NCI-H1436 (cell line): ENCODE measurements at places on chromosomes 12 and 14.

GRCh38 chr12:52552055-52552454 lies 890 bp downstream of the KRT71 start:
- no peak for DNase-seq

- no peak for DNase-seq
Measured at GRCh38 chr12:49133014-49133413, 1.8 kb upstream of the TUBA1B start.

DNA sequence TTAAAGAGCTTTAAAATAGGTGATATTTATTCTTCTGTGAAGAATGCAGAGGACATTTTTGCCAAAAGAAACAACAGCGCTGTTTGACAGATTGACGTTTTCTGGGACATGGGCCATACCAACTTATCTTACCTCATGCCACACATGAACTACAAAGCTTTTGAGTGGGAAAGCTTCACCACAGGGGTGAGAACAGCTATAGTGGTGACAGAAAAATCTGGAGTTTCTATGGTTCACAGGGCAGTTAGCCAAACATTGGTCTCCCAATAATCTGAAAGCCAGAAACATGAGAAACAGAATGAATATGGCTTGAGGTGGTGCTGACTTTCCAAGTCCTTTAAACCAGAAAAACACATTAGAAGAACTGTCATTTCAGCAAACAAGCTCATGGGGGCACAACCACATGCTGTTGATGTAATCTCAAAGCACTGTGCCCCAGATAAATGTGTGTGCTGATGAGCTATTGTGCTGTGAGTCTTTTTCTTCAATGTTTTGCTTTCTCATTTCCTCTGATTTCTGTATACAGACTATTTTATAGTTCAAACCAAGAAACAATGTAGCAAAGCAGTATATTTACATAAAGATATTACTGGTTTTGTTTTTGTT lies 905.4 kb downstream of the SLC16A7 start:
- DNase-seq = no peak

- DNase-seq = no peak
Measured at GRCh38 chr14:97432586-97432985, 635.4 kb downstream of the VRK1 start.

- no peak for DNase-seq
Measured at GRCh38 chr12:93827179-93827578, 150.0 kb downstream of the CRADD start.

GRCh38 chr12:76422154-76422542 lies 73.9 kb upstream of the BBS10 start:
- DNase-seq = no peak

GRCh38 chr14:75604979-75605851 lies 26.8 kb downstream of the FLVCR2 start:
- no peak for DNase-seq

DNA sequence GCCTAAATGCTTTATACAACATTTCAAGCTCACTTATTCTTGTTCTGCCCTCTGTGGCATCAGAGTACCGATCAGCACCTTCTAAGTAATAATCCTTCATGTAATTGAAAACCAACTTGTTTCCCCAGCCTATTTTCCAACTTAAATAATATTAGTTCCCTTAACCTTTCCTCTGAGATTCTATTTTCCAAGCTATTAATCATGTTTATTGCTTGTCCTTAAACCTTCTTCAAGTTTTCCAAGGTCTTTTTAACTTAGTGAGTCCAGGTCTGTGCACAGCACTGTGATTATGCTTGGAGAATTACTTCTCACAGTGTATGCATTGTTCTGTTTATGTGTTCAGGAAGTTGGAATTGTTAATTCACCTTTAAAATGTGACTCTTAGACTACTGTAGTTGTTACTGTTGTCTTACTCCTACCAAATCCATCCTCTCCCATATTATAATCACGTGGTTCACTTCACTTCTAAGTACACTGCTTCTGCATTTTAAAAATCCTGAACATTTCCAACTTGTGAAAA lies 1039.3 kb upstream of the FOXG1 start:
- no peak for DNase-seq

DNA sequence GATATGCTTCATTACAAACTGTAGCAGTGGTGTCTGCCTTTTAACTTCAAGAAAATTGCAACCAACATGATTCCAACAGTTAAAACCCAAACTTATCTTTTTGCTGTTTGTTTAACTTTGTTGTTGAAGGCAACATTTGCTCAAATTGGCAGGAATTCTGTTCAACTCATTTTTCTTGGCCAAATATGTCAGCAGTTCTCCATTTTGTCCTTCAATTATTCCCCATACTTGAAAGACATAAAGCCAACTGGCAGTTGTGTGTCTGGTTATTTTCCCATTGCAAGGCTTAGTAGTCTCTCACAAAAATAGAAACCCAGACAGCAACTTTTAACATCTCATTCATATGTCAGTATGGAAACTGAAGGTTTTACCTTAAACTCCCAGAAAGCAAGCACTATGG lies 146.3 kb downstream of the LRIG3 start:
- no peak for DNase-seq

- no peak for DNase-seq
Measured at GRCh38 chr12:122966743-122967550, 684 bp upstream of the ABCB9 start.

DNA sequence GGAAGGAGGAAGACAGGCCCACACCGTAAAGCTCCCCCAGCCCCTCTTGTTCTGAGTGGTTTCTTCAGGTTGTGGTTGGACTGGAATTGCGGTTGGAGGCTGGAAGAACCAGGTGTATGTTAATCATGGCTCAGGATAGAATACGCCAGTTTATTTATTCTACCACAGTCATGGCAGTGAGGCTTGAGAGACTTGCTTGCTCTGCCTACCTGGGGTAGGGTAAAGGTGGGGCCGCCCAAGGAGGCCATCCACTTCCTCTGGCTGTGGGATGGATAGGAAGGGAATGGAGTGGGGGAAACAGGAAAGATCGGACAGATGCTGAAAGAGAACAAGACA lies 8.1 kb downstream of the SHMT2 start:
- DNase-seq = no peak

GRCh38 chr12:48969160-48969771 lies 2.3 kb downstream of the WNT10B start:
- no peak for DNase-seq

GRCh38 chr14:105859717-105860614 lies 333.6 kb downstream of the TMEM121 start:
- no peak for DNase-seq

DNA sequence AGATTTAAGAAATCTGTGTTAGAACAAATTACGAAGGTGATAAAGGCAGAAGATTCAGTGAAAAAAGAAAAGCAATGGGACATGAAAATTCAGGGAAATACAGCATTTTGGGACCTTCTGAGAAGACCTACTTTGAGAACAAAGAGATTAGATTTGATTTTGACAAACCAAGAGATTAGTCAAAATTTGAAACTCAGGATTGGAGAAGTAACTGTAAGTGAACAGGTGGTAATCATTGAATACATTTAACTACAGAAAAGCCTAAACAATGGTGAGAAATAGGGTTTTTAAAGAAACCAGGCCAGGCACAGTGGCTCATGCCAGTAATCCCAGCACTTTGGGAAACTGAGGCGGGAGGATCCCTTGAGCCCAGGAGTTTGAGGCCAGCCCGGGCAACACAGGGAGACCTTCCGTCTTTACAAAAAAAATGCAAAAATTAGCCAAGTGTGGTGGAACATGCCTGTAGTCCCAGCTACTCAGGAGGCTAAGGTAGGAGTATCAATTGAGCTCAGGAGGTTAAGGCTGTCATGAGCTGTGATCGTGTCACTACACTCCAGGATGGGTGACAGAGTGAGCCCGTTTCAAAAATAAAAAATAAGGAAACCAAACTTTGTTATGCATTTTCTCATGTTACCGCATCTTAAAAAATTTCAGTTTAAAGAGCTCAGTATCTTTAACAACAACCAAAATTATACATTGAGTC lies 8.9 kb upstream of the SAV1 start:
- no peak for DNase-seq

GRCh38 chr12:49642370-49642802 lies 19.0 kb downstream of the PRPF40B start:
- DNase-seq = no peak

- no peak for DNase-seq
Measured at GRCh38 chr12:47012552-47012951, 66.9 kb upstream of the PCED1B start.

GRCh38 chr14:72904840-72905561 lies 11.1 kb upstream of the DPF3 start:
- peak; percentile 41 for DNase-seq

GRCh38 chr12:118346895-118347294 lies 25.8 kb downstream of the TAOK3 start:
- DNase-seq = no peak

DNA sequence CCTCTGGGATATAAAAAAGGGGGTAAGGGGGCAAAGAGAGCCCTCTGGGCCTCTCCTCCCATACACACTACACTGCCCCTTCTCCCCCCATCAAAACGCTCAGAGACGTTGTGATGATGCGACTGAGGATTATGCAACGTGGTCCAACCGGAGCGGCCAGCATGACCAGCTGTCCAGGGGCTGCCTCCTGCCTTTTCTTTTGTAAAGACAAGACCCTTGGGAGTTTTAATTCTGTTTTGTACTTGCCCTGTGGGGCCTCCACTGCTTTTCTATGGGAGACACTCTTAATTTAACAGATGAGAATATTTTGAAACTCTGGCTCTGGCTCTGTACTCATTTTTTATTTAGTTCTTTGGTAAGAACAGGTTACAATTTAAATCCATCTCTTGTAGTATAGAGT lies 7.2 kb downstream of the MBD6 start:
- no peak for DNase-seq

DNA sequence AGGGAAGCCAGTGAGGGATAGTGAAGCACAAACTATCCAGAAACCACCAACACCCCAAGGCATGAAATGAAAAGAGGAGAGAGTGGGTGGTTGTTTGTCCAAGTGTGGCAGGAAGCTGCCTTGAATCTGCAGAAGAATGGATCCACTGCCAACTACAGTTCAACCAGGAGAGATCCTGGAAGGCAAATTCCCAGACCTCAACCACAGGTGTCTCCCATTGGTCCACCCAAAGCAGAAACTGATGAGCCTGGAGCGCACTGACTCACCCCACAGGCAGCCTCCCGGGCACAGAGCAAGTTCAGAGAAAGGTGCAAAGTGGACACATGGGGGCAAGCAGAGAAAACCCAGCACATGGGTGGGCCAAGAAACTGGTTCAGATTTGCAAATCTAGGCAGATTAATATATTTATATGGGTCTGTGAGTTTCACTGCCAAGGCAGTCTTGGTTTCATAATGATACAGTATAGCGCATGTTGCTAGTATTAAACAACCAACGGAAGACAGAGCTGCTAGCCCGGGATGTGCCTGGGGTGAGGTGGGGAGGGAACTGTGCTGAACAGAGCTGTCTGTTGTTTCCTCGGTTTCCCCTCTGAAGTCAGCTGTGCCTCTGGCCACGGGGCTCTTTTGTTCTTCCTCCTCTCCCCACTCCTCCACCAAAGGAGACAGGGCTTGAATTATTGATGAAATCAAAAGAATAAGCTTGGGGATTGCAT lies 416.2 kb upstream of the CCDC196 start:
- DNase-seq = no peak

DNA sequence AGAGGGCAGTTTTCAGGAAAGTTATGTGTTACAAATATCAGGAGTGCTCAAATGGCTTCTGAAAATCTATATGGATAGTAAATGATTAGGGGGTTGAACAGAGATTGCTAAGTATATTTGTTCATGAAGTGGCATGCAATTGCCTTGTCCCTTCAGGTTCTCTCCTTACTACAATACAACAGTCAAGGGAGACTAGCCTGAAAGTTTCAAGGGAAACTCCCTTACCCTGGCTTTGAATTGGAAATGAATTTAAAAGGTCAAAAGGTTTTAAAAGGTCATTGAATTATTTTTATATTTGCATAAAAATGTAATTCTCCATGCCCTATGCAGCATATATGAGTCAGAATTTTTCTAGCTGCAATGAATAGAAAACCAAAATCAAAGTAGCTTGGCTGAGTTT lies 253.1 kb upstream of the SYT1 start:
- DNase-seq = no peak

GRCh38 chr12:16602412-16602811 lies 3.5 kb downstream of the LMO3 start:
- no peak for DNase-seq

DNA sequence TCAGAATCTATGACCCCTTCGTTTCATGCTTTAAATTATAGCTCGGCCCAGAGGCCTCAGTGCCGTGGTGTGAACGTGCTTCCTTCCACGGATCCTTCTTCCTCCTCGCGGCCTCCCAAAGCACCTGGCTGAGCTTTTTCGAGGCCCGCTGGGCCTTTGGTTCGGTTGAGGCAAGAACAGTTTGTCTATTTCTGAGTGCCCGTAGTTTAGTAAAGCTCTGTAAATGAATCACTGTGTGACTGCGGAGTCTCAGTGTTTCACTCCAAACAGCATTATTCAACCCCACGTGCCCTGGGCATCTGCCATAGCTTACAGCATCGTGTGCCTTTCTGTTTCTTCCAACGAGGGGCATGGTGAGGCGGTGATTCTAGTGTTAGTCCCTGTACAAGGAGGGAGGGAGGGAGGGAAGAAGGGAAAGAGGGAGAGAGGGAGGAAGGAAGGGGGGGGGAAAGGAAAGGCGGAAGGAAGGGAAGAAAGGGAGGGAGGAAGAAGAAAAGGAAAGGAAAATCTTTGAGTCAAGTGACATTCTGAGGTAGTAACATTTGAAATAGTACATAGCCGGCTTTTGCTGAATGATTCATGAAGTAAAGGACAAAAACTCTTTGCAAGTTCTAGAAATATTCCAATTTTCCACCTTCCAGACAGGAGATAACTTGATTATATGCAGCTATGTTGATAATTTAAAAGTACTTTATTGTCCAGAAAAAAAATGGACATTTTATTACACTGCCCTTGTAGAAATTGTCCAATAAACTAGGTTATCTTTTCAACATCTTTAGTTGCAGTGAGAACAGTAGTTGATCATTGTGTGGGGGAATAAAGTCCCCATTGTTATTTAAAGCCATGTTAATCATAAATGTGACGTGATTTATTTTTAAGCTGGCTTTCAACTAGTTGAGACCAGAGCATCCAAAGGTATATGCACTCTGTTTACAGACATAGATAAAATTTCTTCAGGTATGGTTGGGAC lies 1.2 kb upstream of the TRIM9 start:
- no peak for DNase-seq

GRCh38 chr12:66074561-66074960 lies 56.0 kb downstream of the LLPH start:
- DNase-seq = no peak

GRCh38 chr12:117695956-117696355 lies 272.8 kb downstream of the KSR2 start:
- DNase-seq = no peak

DNA sequence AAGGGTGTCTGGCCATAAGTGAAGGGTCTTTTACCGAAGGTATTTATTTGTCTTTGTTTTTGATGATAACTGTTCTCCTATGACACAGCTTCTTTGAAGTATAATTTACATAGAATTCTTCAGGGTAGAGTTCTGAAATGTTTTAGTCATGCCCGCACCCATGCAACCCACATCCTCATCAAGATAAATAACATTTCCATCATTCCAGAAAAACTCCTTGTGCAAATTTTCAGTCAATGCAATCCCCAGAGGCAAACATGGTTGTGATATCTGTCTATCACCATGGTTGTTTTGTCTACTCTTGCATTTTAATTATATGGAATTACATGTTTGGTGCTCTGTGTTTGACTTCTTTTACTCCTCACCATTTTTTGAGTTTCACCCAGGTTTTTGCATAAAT lies 837.8 kb downstream of the AACS start:
- no peak for DNase-seq

GRCh38 chr12:53870117-53870516 lies 68.5 kb upstream of the HOXC13 start:
- no peak for DNase-seq

- DNase-seq = no peak
Measured at GRCh38 chr12:116492703-116493324, 66.4 kb upstream of the MAP1LC3B2 start.
